ENCODE measurements at places on chromosomes 7 and 10. TPM values are rescaled to one million over a fixed set of nuclear protein-coding genes. Genes with fewer than 3 reads are reported as not detected.

Gene IFIT1
- 2.3 TPM for polyA plus RNA-seq

Gene COL17A1
- 80.9 TPM for polyA plus RNA-seq

Gene IQUB
- 0.06 TPM for polyA plus RNA-seq

Gene VSIR
- 41.9 TPM for polyA plus RNA-seq

Gene LAMB1
- polyA plus RNA-seq, result 25.2 TPM

Gene CALML3
- polyA plus RNA-seq, result 224 TPM

Gene SLC16A12
- polyA plus RNA-seq, result 0.05 TPM

Gene TYSND1
- polyA plus RNA-seq, result 17.5 TPM

Gene CYP3A4
- polyA plus RNA-seq, result 0.16 TPM

Gene SFR1
- polyA plus RNA-seq, result 6.3 TPM

Gene AP1S1
- polyA plus RNA-seq, result 43.3 TPM

Gene CDK1
- polyA plus RNA-seq, result 22.4 TPM

Gene SUN3
- 0.02 TPM for polyA plus RNA-seq

Gene ARMC3
- polyA plus RNA-seq, result 0.04 TPM

Measured in esophagus (tissue), 2 donors.